Kidney glomerular epithelial cell (primary cell): ENCODE measurements at places on chromosomes 12 and 14.

DNA sequence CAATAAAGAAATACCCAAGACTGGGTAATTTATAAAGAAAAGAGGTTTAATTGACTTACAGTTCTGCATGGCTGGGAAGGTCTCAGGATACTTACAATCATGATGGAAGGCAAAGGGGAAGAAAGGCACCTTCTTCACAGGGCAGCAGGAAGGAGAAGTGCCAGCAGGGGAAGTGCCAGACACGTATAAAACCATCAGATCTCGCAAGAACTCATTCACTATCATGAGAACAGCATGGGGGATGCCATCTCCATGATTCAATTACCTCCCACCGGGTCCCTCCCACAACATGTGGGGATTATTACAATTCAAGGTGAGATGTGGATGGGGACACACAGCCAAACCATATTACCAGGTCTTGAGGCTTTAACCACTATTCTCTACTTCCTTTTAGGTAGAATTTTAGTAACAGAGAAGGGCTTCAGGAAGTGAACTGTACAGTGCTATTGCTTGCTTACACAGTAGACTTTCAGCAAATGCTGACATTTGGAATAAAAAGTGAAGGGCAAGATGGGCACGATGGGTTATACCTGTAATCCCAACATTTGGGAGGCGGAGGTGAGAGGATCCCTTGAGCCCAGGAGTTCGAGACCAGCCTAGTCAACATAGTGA, 40.8 kb upstream of the OR4E1 start:
- DNase-seq = no peak

GRCh38 chr12:66627270-66627987, 51.4 kb downstream of the GRIP1 start:
- DNase-seq = no peak

GRCh38 chr12:82893896-82894295, 207.2 kb downstream of the TMTC2 start:
- no peak for DNase-seq

GRCh38 chr14:39291701-39292100, 58.0 kb downstream of the MIA2 start:
- no peak for DNase-seq

- no peak for DNase-seq
Observed at GRCh38 chr14:36524220-36524837, 4.3 kb upstream of the NKX2-1 start.

DNA sequence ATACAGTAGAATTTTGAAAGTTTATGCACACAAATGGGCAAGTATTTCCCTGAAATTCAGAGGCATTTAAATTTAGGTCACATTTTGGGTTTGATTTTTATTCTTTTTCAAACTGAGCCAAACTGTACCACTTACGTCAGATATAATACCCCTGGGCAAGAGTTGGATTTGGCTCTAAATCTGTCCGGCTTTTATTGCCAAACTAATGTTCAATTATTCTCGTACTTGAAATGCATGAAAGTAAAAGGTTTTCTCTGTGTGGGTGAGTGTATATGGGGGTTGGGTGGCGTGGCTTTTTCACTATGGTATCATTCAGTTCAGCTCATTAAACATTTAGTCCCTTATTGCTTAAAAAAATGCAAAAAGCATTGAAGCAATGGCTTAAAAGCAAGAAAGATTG, 55.9 kb downstream of the SLCO1C1 start:
- no peak for DNase-seq

GRCh38 chr12:68667896-68668295, 18.9 kb upstream of the NUP107 start:
- DNase-seq = no peak

DNA sequence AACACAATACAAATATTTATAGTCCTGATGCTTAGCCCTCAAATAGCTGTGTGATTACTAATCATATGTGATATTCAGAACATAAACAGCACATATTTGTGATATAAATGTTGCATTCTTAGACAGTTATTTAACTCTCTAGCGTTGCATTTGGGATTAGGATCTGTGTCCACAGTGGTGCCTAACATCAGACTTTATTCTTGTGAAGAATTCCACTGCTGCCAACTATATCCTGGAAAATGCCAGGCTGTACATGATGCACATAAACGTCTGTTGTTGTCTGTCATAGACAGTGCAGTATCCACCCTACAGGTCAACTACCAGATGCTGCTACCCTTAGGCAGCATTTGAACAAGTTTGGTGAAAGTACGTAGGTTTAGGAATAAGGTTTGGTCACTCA, 39.0 kb downstream of the SLC38A4 start:
- no peak for DNase-seq

DNA sequence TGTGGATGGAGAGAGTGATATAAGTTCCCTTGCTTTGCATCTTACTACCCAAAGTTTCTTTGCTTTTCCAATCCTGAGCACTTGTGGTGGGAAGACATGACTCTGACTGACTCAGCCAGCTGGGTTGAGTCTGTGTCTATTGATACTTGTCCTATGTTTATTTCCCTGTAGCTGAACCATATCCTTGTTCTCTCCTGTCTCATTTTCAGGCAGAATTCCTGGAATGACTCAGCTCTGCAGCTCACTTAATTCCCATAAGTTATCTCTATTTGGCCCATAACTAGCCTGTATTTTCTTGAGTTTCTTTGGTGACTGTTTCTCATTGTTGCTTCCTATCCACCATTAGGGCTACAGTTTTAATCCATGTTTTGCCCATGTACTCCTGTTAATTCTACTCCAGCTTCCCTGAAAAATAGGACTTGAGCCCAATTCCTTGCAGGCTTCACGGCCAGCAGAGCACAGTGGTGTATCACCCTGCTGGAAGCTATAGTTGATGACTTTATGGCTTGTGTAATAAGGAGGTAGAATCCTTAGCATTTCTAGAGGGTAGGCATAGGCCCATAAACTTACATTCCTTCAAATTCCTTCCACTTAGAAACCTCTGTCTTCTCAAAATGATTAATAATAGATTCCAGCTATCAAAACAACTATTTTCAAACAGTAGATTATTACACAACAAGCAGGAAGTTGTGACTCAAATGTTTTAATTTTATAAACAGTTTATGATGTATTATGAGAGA, 183.1 kb downstream of the TMTC3 start:
- DNase-seq = peak; percentile 90

DNA sequence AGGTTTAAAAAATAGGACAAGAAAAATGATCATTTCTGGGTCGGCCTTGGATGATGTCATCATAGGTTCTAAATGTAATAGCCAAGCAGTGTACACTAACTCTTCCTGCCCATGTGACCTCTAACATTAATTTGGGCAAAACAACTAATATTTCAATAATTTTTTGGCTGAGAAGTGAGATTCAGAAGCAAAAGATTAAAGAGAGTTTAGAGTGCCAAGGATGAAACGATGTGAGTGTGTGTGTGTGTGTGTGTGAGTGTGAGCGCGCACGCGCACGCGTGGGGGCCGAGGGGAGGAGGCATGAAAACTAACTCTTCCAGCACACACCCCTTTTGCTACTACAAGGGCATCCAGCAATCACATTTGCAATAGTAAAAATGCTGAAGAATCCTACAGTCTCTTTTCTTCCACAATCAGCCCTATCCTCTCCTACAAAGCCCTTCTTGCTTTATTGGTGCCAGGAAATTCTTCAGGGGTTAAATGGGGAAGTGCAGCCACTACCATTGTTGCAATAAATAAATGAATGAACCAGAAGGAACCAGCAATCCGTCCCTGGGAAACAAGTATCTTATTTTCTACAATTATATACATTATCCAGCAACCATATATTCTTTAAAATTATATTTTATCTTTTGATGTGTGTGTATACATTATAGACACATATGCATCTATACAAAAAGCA, 52.9 kb downstream of the PEBP1 start:
- DNase-seq = peak; percentile 46

GRCh38 chr12:45232756-45233372, 17.0 kb downstream of the ANO6 start:
- DNase-seq = peak; percentile 97

GRCh38 chr12:22480016-22480415, 64.3 kb downstream of the C2CD5 start:
- DNase-seq = no peak

- peak; percentile 56 for DNase-seq
Observed at GRCh38 chr14:73771848-73772638, 57.9 kb upstream of the PNMA1 start.

DNA sequence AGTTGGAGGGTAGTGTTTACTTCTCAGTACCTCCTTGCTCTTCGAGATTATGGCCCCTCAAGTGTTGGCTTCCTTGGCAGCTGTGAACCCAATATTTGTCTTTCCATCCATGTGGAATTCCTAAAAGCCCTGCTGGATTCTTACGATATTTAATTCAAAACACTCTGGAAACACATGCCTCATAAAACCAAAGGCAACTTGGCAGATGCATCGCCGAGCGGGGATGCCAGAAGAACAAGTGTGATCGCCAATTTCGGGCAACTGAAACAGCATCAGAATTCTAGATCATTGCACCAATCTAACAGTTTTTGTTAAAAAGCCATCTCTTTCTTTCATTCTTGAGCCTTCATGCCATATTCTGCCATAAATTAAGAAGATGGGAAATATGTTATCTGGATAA, 934.4 kb downstream of the AACS start:
- no peak for DNase-seq

- DNase-seq = peak; percentile 28
Observed at GRCh38 chr12:20950248-20950647, 139.7 kb downstream of the SLCO1B3 start.

GRCh38 chr14:87851190-87851589, 141.8 kb downstream of the GALC start:
- no peak for DNase-seq

DNA sequence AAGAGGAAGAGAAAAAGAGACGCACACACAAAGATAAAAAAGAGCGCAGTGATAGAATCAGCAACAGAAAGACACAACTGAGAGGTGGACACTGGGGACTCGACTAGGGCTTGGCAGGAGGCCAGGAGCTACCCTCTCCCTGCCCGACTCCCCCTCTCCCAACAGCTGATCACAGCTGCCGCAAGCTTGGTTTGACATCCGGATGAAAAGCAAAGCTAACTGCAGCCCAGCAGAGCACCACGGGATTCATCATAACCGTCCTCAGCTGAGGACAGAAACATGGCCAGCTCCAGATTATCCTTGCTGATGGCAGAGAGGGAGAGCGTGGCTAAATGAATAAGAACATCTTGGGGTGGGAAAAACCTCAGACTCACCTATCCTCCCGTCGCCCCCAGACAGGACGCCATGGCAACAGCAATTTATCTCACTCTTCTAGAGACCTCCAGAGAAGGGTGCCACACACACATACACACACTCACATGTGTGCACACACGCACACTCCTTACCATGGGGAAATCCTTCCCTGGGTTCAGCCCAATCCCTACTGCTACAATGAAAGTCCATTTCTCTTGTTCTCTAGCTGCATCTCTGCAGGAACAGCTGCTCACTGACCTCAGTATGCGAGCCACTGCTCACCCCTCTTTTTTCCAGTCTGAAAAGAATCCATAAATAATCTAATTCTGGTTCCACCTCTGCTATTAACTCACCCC, 135.3 kb downstream of the NTF3 start:
- DNase-seq = no peak

GRCh38 chr14:70782361-70782760, 27.0 kb downstream of the MAP3K9 start:
- peak; percentile 90 for DNase-seq

- peak; percentile 81 for DNase-seq
Observed at GRCh38 chr14:52950898-52951680, at the start of gene FERMT2. TSS of gene FERMT2 (minus strand) at chr14:52951050. CDS start at chr14:52950568, 482 bp downstream.

GRCh38 chr14:37202265-37202664, 4.5 kb downstream of the MIPOL1 start:
- no peak for DNase-seq

DNA sequence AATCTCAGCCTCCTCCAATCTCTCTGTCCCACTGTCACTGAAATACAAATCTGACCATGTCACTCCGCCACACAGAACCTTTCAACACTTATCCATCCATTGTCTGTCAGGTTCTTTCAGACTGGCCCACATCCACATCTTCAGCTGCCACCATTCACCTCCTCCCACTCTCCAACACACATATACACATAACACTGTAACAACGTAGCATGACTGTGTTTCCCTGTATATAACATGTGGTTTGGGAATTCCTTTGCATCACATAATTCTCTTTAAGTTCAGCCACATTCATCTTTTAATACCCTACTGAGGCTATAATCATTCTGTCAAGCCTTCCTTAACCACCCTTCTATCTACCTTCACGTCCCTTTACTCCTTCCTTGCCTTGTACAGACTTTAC, 99.2 kb downstream of the PPP2R5E start:
- no peak for DNase-seq

GRCh38 chr14:68550338-68550715, 242.5 kb downstream of the ZFP36L1 start:
- peak; percentile 78 for DNase-seq

GRCh38 chr14:51087031-51087441, 7.9 kb downstream of the TRIM9 start:
- DNase-seq = no peak
